ENCODE measurements at places on chromosomes 1 and 21.

- no peak for DNase-seq
Observed at GRCh38 chr1:33247545-33247944, 8.7 kb upstream of the ZNF362 start.

DNA sequence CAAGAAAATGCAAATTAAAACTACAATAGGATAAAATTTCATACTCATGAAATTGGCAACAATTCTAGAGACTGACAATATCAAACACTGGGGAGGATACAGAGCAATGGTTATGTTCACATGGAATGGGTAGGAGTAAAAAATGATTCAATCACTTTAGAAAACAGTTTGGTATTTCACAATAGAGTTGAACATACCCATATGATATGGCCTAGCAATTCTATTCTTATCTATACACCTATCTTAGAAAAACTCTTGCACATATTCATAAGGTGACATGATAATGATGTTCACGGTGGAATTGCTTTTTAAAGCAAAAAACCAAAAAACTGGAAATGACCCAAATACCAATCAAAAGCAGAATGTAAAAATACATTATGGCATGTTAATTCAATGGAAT, 28.7 kb downstream of the PHC2 start:
- no peak for DNase-seq

- no peak for DNase-seq
Observed at GRCh38 chr1:232620356-232620969, 9.5 kb downstream of the SIPA1L2 start.

DNA sequence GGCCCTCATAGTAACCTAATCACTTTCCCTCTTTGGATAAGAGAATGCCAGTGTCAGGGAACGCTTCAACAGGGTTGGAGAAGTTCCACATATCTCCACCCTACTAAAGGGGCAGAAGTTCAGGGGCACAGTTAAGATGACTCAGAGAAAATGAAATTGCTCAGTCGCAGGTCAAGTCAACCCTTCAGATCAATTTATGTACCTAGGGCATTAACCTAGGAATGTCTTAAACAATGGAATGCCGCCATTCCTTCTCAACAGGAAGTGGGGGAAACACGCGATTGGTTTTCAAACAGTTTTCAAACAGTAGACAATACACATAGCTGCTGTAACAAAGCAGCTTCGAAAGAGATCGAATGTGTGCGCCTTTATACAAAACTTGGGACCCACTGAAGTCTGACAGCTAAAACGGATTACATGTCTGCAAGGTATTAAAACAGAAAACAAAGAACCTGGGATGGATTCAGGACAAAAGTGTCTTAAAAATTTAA, 897 bp downstream of the SLC25A24 start:
- DNase-seq, result peak; percentile 50

DNA sequence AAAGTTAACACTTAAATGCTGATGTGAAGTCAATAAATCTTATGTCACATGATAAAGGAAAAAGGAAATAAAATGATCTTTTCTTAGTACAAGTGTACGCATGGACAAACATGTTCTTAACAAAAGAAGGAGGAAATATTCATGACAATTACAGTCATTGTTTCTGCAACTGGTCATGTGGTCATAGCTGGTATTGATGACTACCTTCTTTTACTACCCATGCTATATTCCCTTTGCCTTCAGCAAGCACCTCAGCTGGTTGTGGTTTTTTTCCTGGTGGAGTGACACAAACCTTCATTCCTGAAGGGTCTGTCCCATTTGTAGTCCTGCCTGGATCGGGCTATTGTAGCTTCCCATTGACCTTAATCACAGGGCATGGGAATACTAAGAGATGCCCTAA, 23.4 kb upstream of the TSHB start:
- no peak for DNase-seq

DNA sequence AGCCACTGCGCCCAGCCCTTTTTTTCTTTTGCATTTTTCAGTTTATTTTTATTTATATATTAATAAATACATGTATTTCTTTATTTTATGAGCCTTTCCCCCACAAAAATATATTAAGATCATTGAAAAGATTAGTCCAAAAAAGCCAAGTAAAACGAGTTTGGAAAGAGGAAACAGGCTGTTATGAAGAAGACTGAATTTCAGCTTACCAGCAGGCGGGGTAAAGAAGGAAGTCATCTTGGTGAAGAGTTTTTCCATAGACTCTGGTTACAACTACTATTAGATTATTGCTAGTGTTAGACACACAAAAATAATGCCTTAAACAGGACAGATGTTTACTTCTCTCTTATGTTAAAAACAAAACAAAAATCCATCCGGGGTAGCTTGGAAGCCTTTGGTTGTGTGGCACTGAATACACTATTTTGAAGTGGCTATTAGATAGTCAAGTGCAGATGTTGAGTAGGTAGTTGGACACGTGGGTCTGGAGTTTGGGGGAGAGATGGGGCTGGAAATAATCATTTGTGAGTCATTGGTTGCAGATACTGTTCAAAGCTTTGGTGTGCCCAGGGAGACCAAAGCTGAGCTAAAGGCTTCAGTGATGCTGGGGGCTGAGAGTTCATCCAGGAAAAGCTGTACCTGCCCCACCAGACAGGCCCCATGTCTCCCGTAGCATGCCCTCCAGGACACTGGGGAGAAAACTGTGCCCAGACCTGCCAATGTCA, 8.7 kb upstream of the LRRC71 start:
- no peak for DNase-seq

DNA sequence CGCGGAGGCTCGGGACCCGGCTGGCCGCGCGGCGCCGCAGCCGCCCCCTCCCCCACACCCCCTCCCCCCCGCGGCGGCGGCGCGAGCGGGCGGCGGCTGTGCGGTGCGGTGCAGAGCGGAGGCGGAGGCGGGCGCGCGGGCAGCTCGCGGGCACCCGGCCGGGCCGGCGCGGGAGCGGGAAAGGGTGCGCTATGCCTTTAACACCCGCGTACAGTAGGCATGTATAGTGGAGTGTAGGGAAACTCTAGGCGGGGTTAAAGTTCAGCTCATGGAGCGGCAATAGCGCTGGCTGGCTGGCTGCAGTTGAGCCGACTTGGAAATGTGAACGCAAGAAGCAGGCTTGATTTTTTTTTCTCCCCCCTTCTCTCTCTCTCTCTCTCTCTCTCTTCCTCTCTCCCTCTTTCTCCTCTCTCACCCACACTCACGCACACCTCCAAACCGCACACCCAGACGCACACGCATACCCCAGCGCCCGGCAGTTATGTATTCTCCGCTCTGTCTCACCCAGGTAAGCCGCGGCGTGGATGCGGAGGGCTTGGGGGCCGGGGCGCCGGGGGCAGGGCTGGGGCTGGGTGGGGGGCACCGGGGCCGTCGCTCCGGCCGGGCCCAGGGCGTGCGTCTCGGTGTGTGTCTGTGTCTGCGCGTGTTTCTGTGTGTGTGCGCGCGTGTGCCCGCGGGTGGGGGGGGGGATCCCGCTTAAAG, at the start of gene NFIA:
Gene NFIA, plus strand, starts transcription at position 251 of the 702 bp plus-strand sequence.
- DNase-seq, result peak; percentile 70

GRCh38 chr1:44152692-44153091, 11.3 kb upstream of the KLF18 start:
- no peak for DNase-seq

DNA sequence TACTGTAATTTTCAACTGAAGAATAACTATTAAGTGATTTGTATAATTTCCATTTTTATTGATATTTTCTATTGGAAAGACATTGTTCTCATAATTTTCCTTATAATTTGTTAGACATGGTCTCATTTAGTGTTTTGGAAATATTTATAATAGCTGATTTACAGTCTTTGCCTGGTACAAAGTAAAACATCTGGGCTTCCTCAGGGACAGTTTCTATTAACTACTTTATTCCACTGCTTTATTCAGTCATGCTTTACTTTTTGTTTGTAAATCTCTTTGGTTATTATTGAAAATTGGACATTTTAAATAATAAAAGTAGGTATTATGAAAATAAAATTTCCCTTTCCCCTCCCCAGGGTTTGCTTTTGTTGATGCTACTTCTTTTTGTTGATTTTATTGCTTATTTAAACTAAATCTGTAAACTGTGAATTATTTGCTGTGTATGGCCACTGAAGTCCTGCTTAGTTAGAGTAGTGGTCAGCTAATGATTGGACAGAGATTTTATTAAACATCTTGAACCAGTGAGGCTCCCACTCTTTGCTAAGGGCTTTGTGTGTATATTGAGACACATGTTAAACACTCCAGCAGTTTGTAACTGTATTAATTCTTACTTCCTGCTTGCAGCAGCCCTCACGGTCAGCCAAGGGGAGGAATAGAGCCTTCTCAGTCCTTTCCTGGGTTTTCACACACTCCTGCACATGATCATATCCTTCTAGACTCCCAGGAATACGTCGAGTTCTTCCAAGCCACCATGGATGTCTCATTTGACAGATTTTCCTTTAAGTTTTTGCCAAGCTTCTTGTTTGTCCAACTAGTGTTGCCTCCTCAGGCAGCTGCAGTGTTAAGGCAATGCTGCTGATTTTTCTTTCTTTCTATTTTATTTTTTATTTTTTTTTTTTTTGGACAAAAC, 994.6 kb upstream of the PRMT6 start:
- DNase-seq, result no peak

DNA sequence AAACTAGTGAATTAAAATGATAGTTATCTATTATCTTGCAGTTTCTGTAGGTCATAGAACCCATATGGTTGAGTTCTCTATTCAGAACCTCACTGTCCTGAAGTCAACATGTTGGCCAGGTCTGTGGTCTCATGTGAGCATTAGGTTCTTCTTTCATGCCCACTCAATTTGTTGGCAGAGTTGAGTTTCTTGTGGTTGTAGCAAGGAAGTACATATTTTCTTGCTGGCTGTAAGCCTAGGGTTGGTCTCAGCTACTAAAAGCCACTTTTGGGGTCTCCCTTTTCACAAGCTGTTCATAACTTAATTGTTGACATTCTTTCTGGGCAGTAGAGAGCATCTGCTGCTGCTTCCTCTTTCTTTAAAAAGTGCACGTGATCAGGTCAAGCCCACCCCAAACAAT, 1165.1 kb upstream of the NCAM2 start:
- DNase-seq, result no peak

DNA sequence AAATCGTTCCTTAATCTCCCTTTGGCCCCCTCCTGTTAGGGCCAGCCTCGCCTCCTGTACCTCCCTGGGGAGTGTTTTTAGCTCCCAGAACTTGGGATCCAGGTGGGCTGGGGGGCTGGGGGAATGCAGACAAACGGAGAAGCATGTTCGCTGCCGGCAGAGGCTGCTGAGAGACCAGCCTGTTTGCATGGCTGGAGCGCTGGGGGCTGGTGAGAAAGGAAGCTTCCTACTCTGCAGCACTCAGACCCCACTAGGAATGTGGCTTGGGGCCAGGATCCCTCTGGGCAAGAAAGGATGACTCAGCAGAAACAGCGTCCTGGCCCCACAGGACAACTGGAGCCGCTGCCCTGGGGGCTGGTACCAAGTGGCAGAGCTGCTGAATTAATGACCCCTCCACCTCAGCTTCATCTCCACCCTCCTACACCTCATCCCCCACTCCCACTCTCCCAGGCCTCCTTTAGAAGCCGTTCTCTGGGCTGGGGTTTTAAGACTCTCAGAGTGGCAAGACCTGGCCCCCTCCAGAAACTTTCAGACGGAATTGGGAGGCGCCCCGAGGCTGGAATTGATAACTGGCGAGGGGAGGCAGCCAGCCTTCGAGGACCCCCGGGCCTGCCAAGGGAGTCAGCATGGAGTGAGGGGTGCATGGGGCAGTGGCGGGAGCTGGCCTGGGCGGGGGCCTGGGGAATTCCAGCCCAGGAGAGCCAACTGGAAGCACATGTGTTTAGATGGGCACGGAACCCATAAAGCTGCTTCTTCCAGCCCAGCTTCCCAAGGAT, 28.5 kb upstream of the EPS8L3 start:
- peak; percentile 66 for DNase-seq

GRCh38 chr1:182735343-182735742, 51.0 kb upstream of the RGS8 start:
- no peak for DNase-seq

DNA sequence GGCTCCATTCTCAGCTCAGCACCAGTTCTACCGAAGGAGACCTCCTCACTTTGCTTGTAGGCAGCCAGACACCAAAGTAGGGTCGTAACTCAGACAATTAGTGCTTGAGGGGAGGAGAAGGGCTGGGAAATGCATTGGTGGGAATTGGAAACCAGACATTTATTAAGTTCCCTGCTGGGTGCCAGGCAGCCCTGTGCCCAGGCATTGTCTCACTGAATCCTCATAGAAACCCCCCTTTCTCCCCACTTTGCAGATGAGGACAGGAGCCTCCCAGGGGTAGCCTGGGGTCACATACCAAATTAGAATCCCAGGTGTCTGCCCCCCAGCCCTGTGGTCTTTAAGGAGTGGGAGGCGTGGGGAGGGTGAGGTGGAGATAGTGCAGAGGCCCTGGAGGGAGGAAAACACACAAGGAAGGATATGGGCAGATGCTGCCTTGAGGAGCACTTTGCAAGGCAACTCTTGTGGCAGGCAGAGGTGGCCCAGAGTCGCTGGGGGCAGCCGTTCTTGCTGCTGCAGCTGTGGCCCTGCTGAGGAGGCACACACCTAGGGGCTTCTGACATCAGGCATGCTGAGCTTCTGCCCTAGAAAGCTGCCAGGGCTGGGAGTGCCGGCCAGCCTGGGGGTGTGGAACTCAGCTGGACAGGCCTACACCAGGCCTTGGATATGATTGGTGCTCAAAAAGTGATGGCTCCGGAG, 29.4 kb downstream of the CDK18 start:
- no peak for DNase-seq

DNA sequence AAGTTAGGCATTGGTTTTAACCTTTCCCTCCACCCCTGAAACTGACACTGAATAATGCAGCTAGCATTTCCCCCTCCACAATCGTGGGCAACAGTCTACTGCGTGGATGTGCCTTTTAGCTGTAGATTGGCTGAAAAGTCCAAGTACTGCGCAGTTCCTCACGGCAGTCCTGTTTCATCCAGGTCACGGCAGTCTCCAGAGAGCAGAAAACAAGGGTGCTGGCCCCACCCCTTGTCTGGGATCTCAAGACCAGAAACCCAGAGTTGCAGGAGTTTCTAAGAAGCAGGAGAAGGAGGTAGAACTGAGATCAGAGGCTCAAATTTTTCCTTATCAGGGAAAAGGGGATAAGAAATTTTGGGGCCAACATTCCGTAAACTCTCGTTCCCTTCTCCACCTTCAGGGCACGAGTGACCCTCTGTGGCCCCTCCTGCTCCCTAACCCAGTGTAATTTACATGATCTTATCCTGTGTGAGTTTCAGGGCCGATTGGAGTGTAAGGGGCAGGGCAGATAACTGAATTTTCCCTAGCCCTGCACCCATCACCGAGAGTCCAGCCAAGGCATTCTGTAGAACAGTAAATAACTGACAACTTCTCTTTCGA, 25.9 kb upstream of the PLA2G2C start:
- DNase-seq, result no peak

DNA sequence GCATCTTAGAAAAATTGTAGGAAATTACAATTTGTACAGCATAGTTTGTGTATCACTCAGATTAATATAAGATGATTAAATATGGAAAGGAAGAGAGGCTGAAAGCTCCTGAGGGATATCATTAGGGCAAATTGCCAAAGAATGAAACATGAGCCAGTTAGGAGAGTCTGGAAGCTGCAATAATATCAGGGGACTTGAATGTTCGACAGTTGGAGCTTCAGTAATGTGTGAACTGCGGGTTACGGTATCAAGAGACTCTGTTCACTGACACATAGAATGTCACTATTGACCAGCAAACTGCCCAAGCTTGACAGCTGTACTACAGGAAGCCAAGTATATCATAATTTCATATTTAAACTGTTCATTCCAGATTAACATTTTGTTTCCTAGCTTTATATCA, 157.2 kb downstream of the DENND1B start:
- no peak for DNase-seq

Measured in ACHN (cell line).